ENCODE measurements at places on chromosomes 5 and 9.
A peak's percentile ranks its signal among the peaks of the same experiment; 100 is the strongest.

DNA sequence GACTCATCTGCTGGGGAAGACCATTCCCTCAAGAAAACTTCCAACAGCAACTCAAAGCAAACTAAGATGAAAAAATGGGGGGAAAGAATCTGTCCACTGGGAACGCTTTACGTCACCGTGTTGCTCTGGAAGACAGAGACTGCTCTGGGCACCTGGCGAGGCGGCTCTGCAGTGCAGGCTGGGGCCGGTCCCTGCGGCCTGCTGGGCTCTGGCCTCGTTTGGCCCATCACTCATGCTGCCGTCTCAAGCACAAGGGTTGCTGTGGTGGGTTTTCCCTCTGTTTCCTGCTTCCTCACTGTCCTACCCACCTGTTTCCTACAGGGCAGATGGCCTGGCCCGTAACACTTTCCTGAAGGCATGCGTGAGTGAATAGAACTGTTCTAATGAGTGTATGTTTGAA lies 92.9 kb upstream of the OTULINL start:
- no peak for DNase-seq

DNA sequence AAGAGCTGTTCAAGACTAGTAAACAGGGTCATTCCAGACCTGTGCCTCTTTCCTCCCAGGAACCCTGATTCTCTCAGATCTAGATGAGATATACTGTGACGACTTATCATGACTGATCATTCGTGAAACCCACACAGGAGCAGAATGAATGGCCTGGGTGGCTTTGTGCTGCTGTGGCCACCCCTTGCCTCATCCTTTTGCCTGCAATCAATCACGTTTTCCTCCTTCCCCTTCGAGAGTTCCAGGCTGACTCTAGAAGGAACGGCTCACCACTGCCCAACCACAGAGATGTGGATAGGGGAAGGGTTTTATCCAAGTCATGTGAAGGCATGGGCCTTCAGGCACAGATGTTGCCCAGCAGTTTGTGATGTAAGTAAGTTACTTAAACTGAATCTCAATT lies 5.8 kb downstream of the ANXA6 start:
- DNase-seq, result no peak

DNA sequence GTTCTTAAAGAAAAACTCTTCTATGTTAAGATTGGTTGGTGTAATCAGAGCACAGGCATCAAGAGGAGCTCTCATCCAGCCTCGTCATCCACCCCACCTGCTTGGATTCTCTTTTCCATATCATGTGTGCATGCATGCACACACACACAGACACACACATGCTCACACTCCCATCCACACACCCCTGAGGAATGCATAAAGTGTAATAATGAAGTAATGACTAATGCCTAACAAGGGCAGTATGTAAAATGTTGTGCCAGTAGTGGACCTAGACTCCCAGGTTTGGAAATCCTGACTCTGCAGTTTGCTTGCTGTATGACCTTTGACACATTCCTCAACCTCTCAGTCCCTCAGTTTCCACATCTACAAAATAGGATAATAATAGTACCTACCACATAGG lies 280.0 kb upstream of the ANKRD55 start:
- no peak for DNase-seq

GRCh38 chr9:68685770-68686169 lies 19.3 kb upstream of the PIP5K1B start:
- DNase-seq, result no peak

DNA sequence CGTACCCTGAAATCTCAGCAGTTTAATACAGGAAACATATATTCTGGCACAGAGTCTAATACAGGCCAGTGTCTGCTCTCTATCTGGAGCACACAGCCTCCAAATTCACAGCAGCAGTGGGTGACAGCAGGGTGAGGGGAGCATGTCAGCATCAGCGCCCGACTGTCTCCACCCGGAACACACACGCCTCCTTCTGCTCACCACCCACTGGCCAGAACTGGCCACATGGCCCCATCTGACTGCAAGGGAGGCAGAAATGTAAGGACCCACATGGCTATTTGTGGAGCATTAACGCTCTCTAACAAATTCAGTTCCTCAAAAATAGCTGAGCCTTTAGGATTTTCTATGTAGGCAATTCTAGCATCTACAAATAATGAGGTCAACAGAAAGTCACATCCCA lies 24.6 kb downstream of the UBE2QL1 start:
- DNase-seq, result no peak

- no peak for DNase-seq
Observed at GRCh38 chr5:128341056-128341455, 197.0 kb downstream of the FBN2 start.

GRCh38 chr5:126341906-126342630 lies 81.1 kb upstream of the GRAMD2B start:
- DNase-seq, result no peak

GRCh38 chr9:137444106-137444790 lies 3.1 kb upstream of the ENTPD8 start:
- no peak for DNase-seq

GRCh38 chr9:36263683-36264082 lies 5.4 kb upstream of the GNE start:
- no peak for DNase-seq

GRCh38 chr5:148957591-148958202 lies 105.2 kb downstream of the SH3TC2 start:
- DNase-seq, result peak; percentile 67

DNA sequence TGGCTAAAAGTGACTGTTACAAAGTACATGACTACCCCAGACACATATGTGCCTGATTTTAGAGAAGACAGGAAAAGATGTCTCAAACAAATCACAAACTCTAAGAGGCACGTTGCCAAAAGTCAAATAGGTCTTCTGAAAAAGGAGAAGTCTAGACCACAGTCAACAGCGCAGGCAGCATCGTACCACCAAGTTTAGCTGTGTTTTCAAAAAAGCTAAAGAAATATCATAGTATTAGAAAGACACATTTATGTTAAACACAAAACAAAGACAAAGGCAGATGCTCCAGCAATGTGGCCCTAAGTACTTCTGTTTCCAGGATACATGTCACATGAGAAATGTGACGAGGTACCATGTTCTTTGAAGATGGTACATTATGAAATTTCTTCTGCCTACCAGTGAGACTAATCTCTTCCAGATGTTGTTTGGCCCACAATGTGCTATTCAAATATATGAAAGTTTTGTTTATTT lies 43.5 kb downstream of the LPAR1 start:
- DNase-seq, result no peak

DNA sequence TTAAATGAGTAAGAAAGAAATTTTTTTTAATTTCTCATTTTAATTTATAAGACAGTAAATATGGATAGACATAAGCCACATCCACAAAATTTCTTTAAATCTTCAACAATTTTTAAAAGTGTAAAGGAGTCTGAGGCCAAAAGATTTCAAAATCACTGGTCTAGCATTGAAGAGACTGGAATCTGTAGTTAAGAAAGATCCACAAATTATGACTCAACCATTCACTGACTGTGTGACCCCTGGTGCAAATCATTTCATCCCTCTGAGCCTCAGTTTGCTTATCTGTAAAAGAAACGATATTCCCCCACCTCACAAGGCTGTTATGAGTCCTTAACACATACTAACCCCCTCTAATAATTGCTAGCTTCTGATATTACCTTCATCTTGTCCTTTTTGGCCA lies 98.5 kb downstream of the EBF1 start:
- DNase-seq, result no peak

- no peak for DNase-seq
Observed at GRCh38 chr5:177476531-177477233, 3.2 kb upstream of the DBN1 start.

GRCh38 chr5:124907098-124907644 lies 160.7 kb upstream of the ZNF608 start:
- DNase-seq, result no peak

DNA sequence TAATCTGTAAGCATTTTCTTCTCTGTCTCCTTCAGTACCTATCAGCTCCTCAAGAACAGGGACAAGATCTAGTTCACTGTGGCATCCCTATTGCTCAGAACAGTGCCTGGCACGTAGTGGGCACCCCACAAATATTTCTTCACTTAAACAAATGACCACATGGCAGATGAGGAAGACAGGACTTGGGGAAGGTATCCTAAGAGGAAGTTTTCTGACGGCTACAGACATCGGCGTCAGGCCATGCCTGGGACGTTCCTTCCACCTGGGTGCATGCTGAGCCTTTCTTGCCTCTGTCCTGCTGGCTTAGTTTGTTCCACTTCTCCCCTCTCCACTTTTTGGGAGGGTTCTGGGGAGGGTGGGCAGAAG lies 60.2 kb downstream of the NEURL1B start:
- DNase-seq, result no peak

DNA sequence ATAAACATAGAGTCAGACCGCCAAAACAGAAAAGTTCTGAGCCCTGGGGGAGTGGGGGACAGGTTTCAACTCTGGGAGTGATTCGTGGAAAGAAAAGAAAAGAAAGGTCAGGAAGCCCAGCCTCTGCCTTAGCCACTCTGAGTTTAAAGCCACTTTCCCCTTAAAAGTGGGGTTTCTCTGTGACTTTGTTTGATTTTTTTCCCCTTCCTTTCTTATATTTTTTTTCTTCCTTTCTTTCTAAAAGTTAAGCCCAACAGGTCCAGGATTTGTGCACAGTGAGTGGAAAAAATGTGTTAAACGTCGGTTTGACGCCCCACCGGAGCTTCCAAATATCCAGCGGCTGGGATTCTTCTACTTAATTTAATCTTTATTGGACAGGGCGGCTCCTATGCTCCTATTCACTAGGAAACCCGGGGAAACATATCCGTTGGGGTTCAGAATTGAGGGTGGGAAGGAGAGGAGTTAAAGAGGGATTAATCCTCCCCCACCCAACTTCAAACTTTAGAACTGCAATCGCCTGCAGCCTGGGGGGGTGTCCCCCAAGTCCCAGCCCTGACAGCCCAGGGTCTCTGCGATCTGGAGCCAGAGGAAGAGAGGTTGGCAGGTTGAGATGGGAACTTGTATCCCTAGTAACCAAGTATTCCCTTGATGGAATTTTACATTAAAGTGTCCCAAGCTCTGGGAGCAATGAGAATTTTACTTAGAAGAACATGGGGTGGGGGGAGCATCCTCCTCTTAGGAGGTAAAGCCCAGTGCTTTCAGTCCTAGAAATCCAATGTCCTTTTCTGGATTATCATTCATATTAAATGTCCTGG lies 6.3 kb downstream of the NR2F1-AS1 start:
- DNase-seq, result peak; percentile 65

GRCh38 chr9:124001458-124001799 lies 10.1 kb upstream of the LHX2 start:
- no peak for DNase-seq

- DNase-seq, result peak; percentile 47
Observed at GRCh38 chr9:33289496-33289895, 820 bp upstream of the NFX1 start.

GRCh38 chr9:121268598-121268850 lies 562 bp downstream of the GSN start:
- no peak for DNase-seq

GRCh38 chr5:126961702-126962101 lies 68.7 kb downstream of the MARCHF3 start:
- DNase-seq, result no peak

DNA sequence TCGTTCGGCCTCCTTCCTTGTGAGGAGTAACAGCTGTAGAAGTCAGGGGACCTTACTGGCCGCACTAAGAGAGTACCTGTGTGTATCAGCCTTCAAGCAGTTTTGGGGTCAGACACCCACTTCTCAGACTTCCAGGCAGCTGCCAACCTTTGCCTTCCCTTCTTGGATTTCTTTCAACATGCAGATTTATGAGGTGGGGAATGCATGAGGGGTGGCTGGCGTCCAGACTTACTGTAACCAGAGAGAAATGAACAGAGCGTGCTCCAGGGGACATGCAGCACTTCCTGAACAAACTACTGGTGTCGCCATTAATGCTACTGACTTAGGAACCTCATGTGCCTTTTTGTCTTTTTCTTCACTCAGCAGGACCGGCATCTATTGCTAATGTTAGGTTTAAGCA lies 46.7 kb downstream of the INSYN2B start:
- no peak for DNase-seq

DNA sequence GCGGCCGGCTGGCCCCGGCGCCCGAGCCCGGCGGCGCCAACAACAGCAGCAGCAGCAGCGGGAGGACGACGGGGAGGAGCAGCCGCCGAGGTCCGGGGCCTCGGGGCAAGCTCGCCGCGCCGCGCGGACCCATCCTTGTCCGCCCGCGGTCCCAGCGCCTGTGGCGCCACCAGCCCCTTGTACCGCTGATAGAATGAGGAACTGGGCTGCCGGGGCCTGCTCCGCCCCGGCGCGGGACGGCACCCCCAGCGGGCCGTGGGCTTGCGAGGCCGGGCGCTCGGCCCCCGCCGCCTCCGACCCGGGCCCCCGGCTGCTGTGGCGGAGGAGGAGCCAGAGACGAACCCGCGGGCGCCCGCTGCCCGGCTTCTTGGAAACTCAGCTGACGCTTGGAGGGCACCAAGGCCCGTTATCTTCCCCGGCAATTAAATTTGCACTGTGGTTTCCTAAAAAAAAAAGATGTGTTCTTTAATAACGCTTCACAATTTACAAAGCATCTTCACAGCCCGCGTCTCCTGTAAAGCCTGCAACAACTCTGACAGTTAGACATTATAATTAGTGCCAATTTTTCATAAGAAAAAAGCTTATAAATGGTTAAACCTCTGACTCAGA lies at the start of gene ARSB:
TSS of gene ARSB (minus strand) at position 195 of the 609 bp plus-strand sequence. CDS start at position 133, 62 bp downstream.
- DNase-seq, result no peak

DNA sequence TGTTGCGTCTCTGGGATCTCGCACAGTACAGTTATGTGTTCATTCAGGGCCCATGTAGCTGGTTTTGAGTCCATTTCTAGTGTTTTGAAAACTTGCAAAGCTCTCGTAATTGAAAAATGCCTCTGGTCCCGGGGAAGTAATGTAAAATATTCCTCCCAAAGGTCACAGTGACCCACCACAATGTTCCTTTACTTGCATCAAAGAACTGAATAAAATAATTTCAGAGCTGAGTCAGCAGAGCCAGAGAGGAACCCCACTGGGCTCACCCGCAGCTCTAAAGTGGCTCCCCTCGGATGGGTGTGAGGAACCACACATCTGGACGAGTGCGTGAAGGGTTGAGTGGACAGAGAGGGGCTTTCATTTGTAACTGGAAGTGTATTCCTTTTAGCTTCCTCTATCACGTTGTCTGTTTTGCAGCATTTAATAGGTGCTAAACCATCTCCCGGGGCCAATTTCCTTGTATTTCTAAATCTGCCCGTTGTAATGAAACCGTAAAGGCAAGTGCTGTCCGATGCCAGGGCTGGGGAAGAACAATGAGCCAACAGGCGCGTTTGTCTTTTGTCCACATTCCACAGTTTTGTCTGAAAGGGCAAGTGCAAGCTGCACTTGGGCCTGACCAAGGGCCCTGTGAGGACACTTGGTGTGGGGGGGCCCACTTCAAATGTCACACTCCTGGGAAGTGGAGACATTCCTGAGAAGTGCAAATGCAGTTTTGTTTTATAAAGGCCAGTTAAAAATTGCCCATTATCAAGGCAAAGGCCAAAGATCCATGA lies 29.9 kb downstream of the COL5A1 start:
- DNase-seq, result no peak
